ENCODE measurements at places on chromosomes 7 and 10. TPM values are rescaled to one million over a fixed set of nuclear protein-coding genes. Genes with fewer than 3 reads are reported as not detected.

GRCh38 chr10:114174695-114175188, 739 bp upstream of the CCDC186 start:
- DNase-seq = peak; percentile 47

- DNase-seq = peak; percentile 78
These were observed 2.3 kb upstream of the NRP1 start for GRCh38 chr10:33336582-33337325.

LIPA gene
- 12.8 TPM for total RNA-seq

GRCh38 chr7:149423449-149424110, 37.3 kb downstream of the ZNF777 start:
- DNase-seq = no peak

GRCh38 chr10:109457302-109457638, 466.0 kb downstream of the XPNPEP1 start:
- DNase-seq = no peak

GRM8 gene
- total RNA-seq = 0.69 TPM

DNA sequence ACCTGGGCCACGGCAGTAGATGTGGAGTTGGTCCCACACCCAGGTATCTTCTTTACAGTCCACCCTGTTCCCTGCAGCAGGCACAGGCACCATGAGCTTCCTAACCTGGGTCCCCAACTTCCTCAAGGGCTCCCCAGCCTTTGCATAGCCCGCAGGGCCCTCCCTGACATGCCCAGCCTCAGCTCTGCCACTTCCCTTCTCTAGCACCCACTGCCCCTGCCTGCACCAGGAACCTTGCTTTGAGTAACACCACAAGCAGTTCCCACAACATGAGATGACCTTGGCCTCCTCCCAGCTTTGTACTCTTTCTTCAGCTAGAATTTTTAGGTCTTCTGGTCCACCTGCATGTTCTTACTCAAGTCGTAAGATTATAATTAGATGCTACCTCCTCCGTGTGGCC, 92.2 kb upstream of the ZPBP start:
- DNase-seq = peak; percentile 24

DNA sequence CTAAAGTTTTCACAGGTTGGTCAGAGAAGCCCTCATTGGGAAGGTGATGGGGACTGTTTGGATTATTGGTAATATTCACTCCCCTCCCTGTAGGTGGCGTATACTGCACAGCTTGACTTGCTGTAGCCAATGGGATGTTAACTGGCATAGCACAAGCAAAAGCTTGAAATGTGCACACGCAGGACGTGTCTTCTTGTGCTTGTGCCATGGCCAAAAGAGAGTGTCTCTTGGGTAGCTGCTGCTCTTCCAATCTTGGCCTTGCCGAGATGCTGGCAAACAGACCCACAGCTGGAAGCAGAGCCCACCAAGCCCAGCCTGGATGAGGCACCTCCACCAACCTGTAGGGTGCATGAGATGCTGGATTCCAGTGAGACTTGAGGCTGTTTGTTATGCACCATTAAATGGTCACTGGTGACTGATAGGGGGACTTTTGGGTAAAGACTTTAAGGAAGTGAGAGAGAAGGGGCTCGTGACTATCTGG, 266.0 kb downstream of the GRID1 start:
- no peak for DNase-seq

- no peak for DNase-seq
These were observed 3.1 kb downstream of the RGS10 start for GRCh38 chr10:119539359-119539825.

DNA sequence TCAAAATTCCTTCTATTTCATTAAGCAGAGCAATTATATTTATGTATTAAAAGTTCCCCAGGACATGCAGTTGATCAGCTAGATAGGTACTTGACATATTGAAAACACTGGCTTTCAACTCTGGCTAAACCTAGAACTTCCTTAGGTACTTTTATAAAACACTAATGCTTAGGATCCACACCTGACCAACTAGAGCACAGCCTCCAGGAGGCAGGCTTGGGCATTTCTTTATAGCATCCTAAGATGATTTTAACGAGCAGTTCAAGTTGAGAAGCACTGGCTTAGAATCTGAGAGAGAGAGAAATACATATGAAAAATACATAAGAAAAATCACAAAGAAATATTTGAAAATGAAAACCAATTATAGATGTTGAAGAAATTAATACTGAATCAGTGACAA, 20.8 kb downstream of the SLC26A5 start:
- DNase-seq = no peak

- DNase-seq = no peak
These were observed 686.9 kb upstream of the FOXK1 start for GRCh38 chr7:3995187-3995586.

GIMAP1 gene
- 5.9 TPM for total RNA-seq

- no peak for DNase-seq
These were observed 46.4 kb downstream of the TMEM168 start for GRCh38 chr7:112743811-112744210.

DNA sequence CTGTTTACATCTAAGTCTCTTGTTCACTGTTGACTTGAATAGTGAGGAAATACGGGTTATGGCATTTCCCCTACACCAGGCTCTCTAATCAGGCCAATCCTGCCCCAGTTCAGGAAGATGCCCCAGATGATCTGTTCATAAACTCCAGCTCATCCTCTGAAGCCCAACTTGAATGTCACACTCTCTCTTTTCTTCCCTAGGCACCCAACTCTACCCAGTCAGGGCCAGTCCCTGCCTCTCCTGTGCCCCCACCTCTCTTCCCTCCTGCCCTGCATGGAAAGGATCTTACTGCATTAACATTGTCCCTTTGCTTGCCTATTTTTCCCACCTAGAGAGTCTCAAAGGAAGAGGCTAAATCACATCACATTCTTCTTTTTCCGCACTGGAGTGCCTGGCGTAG, 10.6 kb upstream of the TRPV6 start:
- DNase-seq = no peak
